ENCODE measurements at places on chromosomes 3 and 15.

DNA sequence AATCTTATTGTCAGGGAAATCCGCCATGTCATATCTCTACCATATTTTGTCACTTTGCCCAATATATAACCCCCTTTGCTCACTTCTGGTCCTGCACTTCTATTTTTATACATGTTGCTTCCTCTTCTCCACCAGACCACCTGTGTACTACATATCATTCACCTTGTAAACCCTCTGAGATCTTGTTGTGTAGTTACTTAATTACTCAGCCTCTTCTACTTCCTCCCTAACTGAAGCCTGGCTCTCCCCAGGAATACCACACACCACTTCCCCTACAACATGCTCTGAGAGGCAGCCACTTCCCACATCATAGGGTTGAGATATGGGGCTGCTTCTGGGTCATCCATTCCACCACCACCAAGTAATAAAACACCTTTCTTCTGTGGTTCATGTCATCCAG is 10.0 kb downstream of the HEXA start:
- peak; percentile 19 for DNase-seq

- DNase-seq, result no peak
Measured at GRCh38 chr3:184384856-184385422, 5.1 kb downstream of the CHRD start.

- DNase-seq, result no peak
Measured at GRCh38 chr3:81277853-81278252, 483.6 kb downstream of the GBE1 start.

GRCh38 chr15:91061230-91061629 is 38.8 kb upstream of the SV2B start:
- no peak for DNase-seq

DNA sequence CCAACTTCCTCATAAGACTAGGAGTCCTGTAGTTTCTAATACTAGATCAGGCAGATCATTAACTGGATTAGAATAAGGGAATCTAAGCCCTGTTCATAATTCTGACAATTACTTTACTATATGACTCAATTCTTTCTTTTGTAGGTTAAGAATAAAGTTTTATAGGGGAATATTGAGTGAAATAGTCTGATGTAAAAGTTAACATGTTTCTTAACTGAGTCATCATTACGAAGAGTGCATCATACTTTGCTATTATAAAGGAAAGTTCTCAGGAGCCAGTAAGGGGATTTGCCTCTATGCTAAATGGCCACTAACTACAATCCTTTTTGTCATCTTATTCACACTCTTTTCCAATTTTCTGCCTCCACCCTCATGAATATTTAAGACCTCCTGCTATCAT is 63.1 kb downstream of the POLQ start:
- DNase-seq, result no peak

- no peak for DNase-seq
Measured at GRCh38 chr3:64518496-64518895, 169.3 kb downstream of the ADAMTS9 start.

DNA sequence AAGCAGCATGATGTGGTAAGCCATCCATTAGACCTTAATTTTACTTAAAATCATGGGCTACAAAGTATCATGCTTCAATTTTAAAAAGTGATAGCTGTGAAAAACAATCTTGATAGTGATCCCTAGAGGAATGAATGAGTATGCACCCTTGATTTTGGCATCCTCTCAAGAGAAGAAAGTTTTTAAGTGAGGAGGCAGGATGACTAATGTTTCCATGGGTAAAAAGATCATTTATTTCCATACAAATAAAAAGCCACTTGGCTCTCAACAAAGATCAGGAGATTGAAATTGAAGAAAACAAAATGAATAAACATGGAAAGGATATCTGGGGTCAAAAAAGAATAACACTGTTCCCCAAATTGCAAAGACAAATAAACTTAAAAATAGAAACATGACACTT is 305.4 kb downstream of the MEX3B start:
- DNase-seq, result no peak

DNA sequence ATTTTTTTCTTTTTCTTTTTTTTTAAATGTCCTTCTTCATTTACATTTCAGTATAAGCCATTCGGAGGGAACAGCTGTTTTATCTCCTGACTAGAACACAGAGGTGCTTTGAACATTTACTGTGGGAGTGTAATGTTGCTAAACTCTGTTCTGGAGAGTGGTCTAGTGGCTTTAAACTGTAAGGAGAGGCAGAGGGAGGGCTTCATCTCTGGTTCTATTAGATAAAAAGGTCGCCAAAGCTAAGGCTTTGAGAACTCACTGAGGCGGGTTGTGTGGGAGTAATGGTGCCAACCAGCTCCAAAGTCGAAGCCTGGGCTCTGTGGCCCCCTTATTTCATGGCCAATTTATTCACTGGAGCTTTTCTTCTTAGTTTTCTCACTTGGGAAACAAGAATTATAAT is 133.2 kb downstream of the ANXA2 start:
- no peak for DNase-seq

DNA sequence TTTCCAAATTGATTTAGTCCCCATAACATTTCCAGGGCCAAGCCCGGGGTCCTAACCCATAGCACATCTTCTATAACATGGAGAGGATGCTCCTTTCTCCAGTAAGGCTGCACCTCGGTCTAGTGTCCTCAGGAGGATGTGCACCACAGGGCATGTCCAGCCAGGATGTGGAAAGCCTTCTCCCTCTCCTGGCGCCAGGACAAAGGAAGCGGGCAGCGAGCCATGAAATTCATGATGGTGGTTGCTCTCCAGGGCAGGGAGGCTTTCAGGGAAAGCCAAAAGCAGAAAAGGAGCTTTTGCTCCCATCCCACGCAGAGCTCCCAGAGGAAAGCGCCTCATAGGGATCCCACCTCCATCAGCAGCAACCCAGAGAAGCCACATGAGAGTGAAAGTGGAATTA is 220.0 kb downstream of the ADAMTSL3 start:
- DNase-seq, result no peak

DNA sequence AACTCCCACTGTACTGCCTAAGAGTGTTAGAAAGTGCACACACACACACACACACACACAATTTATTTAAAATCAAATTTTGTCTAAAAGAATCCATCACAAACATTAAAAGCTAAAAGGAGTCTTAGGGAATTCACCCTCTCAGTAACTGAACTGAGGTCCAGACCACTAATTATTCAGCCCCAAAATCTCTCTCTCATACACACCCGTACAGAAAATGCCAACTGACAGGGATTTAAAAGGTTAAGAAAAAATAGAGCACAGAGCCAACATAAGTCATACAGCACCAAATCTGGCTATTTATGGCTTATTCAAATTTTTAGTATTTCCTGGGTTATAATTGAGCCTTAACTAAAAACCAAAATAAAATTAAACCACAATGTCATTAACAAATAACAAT is 20.7 kb downstream of the GBE1 start:
- no peak for DNase-seq

DNA sequence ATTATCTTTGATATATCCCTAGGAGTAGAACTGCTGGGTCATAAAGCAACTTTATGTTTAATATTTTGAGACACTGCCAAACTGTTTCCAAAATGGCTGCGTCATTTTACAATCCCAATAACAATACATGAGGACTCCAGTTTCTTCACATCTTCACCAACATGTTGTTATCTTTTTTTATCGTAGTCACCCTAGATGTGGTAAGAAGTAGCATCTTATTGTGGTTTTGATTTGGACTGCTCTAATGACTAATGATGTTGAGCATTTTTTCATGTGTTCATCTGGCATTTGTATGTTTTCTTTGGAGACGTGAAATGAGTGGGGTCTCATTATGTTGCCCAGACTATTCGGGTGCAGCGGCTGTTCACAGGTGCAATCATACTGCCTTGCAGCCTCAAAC is 83.8 kb downstream of the MAP4 start:
- DNase-seq, result no peak

- no peak for DNase-seq
Measured at GRCh38 chr15:22808761-22809280, 22.4 kb downstream of the NIPA1 start.

- no peak for DNase-seq
Measured at GRCh38 chr15:48828906-48829305, 18.0 kb upstream of the CEP152 start.

- no peak for DNase-seq
Measured at GRCh38 chr3:183823963-183824362, 1.4 kb downstream of the MAP6D1 start.

GRCh38 chr3:140135461-140135860 is 200.5 kb downstream of the CLSTN2 start:
- DNase-seq, result no peak

DNA sequence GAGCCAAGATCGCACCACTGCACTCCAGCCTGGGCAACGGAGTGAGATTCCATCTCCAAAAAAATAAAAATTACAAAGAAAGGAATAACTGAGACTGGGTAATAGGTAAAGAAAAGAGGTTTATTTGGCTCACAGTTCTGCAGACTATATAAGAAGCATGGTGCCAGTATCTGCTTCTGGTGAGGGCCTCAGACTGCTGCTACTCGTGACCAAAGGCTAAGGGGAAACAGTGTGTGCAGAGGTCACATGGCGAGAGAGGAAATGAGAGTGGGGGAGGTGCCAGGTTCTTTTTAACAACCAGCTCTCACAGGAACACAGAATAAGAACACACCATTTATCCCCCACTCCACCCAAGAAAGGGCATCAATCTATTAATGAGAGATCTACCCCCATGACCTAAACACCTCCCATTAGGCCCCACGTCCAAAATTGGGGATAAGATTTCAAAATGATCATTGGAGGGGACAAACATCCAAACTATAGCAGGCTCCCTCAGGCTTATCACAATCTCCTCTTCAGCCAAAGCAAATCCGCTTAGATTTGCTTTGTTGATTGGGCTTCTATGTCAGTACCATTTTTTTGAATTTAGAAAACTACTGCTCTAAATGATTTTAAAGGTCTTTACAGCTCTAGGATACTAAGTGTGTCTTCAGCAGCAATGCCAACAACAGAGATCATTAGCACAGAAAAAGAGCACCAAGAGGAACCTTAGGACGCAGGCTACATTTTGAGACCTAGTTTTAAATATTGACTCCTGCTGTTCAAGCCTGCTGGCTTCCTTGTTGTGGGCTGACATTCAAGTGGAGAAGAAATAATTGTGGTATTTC is 84.2 kb upstream of the TBL1XR1 start:
- DNase-seq, result no peak

- no peak for DNase-seq
Measured at GRCh38 chr15:85711580-85712192, 83.0 kb downstream of the KLHL25 start.

GRCh38 chr3:146449076-146449475 is 20.3 kb downstream of the PLSCR2 start:
- no peak for DNase-seq

GRCh38 chr3:183038757-183039156 is 58.4 kb upstream of the DCUN1D1 start:
- DNase-seq, result no peak

DNA sequence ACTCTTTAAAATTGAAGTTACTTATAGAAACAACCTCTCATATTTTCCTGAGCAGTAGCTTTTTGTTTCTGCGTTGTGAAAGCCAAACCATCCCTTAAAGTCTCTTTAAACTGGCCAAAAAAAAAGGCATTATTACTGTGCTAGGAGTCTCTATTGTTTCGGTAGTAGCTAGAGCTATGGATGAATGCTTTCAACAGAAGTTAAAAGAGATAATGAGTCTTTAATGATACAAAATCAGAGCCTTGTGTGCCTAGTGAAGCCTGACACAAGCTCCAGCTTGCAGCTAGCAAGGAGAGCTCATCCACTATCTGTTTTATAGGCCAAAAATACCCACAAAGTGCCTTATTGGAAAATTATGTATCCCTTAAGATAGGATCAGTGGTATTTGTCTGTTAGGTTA is 360.4 kb upstream of the CDIN1 start:
- no peak for DNase-seq

All from T-cell (primary cell).